ENCODE measurements at places on chromosomes 12 and 14.
A peak's percentile ranks its signal among the peaks of the same experiment; 100 is the strongest.

GRCh38 chr12:4820971-4821370, 88.7 kb upstream of the KCNA1 start:
- DNase-seq, result no peak

DNA sequence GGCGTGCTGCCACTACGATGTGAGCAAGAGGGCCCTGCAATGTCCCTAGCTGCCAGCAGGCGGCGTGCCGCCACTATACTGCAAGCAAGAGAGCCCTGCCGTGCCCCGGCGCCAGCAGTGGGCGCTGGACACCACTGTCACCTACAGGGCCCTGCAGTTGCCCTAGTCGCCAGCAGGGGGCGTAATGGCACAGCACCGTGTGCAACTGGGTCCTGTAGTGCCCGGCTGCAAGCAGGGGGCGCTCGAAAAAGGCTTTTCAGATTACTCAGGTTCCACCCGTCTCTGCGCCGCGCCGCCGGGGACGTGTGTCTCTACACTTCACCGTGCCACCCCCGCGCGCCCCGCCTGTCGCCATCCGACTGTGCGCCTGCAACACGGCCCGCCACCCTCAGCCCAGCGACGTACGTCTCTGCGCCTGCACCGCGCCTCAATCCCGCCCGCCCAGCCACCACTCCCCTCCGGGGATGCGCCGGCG, 1356.9 kb downstream of the TMEM121 start:
- peak; percentile 9 for DNase-seq

GRCh38 chr14:95998656-95999055, 40.5 kb upstream of the C14orf132 start:
- DNase-seq, result peak; percentile 46

DNA sequence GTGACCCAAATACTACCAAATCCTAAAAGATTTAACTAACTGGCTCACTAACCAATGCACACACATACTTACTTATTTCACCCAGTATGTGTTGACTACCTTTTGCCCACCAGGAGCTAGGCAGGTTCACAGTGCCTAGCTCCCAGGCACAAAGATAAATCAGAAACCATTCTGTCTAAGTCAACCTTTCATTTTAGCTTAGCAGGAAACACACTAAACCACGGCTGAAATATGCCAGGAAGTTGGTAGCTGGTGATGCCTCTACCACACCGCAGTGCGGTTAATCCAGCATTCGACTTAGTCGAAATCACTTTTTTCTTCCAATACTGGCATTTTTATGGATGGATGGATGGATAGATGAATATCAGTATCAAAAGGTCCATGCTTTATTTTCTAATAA, 597.7 kb downstream of the DIO2 start:
- no peak for DNase-seq

DNA sequence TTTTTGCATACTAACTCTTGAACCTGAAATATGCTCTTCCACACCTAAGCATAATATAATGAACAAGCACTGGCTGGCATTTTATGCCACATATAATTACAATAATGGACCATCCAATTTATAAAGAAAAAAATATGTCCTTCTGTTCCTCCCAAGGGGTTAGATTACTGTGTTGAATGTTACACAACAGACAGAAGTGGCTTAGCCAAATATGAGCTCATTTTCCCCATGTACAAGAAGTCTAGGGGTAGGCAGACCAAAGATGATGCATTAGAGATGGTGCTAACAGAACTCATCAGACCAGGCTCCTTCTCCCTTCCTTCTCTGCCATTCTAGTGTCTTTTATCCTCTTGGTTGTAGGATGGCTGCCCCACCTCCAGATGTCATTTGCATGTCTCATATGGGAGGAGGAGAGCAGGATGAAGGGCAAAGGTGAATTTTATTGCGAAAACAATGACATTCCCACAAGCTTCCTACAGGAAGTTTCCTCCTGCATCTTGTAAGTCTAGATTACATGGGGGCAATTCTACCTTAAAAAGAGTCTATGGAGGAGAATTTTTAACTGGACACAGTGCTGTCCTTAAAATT, 43.9 kb upstream of the SLC2A13 start:
- no peak for DNase-seq

DNA sequence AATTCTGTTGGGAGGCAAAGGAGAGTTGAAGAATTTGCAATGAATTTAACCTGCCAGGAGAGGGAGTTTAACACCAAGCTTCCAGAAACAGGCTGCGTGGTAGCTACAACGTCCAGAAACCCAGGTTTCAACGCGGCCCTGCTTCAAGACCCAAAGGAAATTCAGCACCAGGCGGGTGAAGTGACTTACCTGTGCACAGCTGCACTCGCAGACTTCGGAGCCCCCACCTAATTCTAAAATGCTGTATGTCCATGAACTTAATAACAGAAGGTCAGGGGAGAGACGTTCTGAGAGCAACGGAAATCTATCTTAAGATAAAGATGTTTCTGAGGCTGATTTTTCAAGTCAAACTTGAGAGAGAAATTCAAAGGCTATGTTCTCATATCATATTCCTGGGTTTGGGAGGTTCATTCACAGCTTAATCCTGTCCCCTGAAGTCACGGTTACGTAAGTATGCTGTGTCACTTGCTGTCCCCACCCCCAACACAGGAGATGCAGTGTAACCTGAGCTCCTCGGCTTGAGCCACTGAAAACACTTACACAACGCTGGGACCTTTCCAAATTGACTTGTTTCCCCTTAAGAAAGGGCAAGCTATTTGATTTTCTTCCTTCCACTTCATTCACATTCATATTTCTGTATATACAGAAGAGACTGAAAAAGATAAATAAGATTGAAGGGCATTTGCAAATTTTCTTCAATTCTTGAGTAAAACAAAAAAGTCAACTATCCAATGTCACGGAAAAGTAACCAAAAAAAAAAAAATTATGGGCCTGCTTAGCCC, 22.7 kb downstream of the CLIP1 start:
- DNase-seq, result peak; percentile 83

DNA sequence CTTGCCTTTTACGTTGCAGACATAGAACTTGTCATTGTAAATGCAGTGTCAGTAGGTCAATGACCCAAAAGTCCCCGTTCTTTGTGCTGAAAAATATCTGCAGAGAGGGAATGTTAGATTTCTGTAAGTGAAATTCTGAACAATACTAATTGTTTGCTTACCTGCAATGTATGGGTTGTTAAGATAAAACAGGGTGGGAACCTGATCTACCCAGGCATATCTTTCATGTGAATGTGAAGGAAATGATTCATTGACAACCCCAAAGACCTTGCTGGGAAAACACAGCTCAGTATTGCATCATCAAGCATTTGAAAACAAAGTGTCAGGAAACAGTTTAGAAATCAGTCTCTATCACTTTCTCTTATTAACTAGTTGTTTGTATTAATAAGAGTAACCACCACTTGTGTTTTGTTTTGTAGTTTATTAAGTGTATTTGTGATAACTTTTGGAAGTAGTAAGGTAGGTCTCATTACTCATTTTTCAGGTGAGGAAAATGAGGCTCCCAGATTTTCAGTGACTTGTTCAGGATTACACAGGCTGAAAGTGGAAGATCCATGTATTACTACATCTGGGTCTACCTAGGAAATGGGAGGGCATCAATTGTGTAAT, 57.9 kb upstream of the SLC38A2 start:
- no peak for DNase-seq

DNA sequence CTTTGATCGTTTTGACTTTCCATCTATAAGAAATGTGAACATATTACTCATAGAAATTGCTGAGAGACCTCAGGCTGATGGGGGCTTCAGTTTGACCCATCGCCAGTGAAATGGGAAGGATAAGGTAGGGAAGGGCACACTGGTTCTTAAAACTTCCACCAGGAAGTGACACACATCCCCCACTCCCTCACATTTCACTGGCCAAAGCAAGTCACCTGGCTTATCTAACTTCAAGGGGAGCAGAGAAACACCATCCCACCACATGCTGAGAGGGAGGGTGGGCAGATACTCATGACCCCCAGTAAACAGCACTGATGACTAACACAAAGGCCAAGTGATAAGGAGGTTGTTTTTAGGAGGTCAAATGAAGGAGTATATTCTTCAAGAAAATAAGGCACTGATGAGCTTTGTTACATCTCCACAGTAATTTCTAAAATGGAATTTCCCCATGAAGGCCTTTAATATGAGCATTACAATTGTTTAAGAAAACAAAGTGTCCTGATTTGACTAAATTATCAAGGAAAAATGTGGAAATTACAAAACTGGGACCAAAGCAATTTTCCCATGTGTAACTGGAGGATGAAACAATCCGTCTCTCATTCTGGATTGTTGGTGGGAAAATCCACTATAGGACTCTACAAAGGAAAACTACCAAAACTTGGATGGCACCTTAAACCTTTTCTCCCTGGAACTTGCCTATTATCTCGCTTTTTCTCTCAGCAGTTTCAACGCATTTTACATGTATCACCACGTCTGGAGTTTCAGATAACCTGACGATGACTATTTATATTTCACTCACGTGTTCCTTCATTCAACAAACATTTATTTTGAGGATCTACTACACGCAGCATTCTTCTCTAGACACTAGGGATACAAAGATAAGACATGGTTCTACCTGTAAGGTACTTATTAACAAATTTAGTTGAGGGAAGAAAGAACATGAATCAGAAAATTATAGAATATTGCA, 91.8 kb upstream of the EEA1 start:
- DNase-seq, result no peak

DNA sequence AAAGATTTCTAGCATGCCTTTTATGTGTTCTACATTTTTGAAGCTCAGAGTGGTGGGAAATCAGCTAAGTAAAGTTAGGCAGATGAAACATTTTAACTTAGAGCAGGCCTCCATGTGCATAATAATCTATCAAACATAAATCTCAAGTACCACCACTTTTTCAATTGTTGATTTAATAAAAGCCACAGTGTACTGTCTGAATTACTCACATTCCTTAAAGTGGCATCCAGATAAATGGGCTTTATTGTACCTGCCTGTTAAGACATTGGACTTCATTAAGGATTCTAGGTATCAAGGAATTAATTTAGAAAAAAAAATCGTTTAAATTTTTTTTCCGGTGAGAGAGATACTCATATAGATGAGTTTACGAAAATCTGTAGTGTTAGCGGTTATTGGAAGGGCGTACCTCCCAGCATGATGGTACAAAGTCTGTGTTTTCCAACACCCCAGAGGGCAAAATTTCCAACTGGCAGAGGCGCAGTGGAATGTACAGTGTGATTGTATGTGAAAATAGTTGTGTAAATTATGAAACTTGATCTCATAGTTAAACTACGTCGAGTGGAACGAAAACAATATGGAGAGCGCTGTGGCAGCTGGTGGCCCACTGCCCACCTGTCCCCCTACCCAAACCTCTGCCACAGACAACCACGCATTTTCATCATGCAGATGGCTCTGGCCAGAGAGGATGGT, 25.0 kb downstream of the ELK3 start:
- DNase-seq, result no peak

GRCh38 chr14:37045340-37046061, 126.9 kb downstream of the SLC25A21 start:
- no peak for DNase-seq

Data from eye (tissue), 1 donor.